NCI-H748 treated with DMSO at 0.1 percent for 48 hours (cell line): ENCODE measurements at places on chromosomes 3 and 15.

DNA sequence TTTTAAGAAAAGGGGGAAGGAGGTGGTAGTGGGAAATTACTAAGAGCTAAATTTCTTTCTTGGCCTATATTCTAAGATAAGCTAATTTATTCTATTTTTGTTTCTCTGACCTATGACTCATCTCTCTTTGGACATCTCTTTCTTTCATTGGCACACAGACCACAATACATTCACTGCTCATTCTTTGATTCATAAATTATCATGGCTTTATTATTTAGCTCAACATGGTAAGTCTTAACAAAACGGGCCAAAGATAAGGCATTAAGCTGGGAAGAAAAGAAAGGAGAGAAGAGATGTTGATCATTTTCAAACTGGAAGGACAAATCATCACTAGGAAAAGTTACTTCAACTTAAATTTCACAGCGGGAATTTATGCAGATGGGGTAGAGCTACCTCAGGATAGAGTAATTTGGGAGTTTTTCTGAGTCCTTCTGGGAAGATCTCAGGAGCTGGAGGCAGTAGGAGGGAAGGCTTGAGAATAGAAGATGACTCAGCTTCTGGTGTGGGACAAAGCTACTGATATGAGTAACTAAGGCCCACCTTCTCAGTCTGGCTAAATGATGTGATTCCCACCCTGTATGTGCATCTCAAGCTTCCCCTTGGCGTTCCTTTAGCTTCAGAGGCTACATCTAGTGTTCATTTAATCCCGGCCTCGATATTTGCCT, 7.5 kb upstream of the ALCAM start:
- no peak for DNase-seq

GRCh38 chr15:39230205-39230907, 350.5 kb upstream of the THBS1 start:
- DNase-seq, result no peak

GRCh38 chr15:29289173-29289572, 19.6 kb upstream of the NSMCE3 start:
- DNase-seq, result no peak

DNA sequence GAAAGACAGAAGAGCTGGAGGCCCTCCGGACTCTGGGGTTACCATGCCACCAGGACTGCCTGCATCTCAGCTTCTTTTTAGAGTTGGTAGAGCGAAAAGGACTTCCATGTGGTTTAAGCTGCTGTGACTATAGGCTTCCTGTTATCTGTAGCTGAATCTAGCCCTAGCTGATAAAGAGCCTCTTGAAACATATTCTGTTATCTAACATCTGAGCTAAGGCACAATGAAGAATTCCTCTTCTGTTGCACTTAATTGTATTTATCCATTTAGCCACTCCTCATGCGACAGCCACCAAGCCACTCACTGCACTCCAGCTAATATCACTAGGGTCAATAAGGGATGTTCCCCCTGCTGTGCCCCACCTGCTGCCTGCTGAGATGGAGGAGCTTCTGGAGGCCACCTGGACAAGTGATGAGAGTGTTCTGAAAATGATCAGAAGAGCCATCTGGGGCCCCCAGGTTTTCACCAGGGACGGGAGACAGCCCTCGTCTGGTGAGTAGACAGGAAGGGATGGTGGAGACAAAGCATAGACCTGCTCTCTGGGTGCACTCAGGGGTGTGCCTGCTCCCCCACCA, 94.6 kb upstream of the PLXNA1 start:
- peak; percentile 58 for DNase-seq

DNA sequence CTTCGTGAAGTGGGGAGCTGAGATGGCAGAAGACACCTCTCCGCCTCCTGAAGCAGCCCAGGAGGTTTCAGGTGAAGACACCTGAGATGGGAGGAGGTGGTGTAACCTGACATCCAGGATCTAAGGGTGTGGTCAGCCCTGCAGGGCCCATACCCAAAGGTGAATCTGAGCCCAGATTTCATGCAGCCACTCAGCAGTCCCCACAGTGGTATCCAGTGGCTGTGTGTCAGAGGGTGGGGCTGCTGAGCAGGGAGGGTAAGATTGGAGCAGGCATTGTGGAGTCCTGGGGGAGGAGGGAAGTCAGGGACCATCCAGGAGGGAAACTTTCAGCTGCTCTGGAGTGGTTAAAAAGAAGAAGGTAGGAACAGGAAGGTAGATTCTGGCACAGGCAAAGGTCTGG, 46.0 kb upstream of the SMAD6 start:
- no peak for DNase-seq

DNA sequence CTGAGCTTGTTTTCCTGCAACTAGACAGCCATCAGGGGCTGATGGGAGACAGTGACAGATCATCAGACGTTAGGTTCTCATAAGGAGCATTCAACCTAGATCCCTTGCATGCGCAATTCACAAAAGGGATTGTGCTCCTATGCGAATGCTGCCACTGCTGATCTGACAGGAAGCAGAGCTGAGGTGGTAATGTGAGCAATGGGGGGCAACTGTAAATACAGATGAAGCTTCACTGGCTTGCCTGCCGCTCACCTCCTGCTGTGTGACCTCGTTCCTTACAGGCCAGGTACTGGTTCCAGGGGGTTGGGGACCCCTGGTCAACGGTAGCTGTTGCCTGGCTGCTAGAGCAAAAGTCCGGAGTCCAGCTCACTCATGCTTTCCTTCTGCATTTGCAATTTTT, 26.4 kb upstream of the KCNAB1 start:
- DNase-seq, result no peak

- DNase-seq, result no peak
Observed at GRCh38 chr3:37210230-37210629, 35.8 kb upstream of the LRRFIP2 start.

DNA sequence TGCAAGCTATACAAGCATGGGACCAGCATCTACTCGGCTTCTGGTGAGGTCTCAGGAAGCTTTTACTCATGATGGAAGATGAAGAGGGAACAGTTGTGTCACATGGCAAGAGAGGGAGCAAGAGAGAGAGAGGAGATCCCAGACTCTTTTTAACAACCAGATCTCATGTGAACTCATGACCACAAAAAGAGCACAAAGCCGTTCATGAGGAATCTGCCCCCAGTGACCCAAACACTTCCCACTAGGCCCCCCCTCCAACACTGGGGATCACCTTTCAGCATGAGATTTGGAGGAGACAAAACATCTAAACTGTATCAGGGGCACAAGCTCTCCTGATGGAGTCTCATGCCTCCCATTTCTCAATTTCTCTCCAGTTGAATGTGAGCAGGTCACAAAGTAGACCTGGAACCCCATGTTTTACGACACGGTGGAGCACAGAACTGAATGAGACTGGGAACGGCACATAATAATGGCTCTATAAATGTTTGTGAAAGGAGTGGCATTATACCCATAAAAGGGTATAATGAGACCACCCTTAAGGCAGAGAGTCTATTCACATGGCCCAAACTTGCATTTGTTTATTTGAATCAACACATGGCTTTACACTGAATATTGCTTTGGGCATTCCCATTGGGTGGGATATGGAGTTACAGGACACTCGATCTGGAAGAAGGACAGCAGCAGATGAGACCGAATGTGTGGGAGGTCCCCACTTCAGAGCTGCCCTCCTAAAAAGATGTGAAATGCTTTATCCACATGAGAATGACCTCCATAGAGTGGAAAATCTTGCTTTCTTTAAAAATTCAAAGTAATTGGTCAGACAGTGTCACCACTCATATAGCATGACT, 38.8 kb downstream of the IL16 start:
- DNase-seq, result no peak

- no peak for DNase-seq
Observed at GRCh38 chr3:189718215-189718614, 87.0 kb downstream of the TP63 start.

- no peak for DNase-seq
Observed at GRCh38 chr3:72255191-72255590, 470.2 kb upstream of the PROK2 start.

GRCh38 chr3:5095886-5096285, 26.2 kb upstream of the ARL8B start:
- DNase-seq, result no peak
